ENCODE measurements at places on chromosomes 7 and 10.
A peak's percentile ranks its signal among the peaks of the same experiment; 100 is the strongest.

- no peak for DNase-seq
These were observed 215.1 kb downstream of the ADARB2 start for GRCh38 chr10:1522237-1522636.

DNA sequence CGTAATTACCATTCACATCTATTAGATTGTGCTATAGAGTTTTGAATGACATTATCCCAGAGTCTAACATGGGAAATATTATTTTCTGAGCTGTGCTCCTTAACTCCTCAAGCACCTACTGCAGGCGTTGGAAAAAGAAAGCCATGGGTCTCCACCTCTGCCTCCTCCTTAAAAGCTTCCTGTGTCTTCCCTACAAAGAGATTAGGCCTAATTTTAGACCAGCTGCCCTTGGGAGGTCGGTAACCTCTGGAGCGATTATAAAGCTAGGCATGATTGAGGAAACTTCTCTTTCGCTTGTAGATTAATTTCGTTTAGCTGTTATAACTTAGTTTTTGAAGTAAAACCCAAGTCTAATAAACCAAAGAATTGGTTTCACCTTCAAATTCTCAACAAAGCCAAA lies 75.2 kb downstream of the PLXDC2 start:
- DNase-seq: no peak

DNA sequence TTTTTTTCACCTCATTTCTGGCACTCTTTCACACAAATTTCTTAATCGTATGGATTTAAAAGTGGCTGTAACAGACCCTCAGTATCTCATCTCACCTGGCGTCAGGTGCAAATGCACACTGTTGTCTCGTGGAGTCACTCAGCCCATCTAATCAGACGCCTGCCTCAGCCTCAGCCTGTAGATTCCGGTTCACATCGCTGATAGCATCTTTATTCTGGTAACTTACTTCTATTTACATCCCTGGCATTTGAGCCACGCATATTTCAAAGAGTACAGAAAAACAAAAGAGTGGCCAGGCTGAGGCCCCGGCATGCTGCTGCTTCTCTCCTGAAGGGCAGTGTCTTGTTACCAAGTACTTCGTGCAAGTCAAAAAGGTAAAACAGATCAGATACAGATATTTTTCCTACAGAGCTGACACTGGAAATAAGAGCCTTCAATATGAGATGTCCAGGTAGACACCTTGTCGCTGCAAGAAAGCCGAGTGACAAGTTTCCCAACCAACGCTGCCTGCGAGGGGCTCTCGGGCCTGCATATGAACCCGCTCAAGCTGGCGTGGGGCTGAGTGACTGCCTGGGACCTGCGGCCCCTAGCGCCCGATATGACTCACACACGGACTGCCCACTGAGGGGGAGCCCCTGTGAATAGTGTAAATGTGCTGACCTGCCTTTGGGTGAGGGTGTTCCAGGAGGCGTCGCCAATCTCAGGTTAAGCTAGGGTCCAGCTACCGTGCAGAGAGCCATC lies 4.3 kb downstream of the VIPR2 start:
- DNase-seq: no peak

GRCh38 chr7:122652876-122653275 lies 46.0 kb downstream of the RNF133 start:
- DNase-seq: no peak

DNA sequence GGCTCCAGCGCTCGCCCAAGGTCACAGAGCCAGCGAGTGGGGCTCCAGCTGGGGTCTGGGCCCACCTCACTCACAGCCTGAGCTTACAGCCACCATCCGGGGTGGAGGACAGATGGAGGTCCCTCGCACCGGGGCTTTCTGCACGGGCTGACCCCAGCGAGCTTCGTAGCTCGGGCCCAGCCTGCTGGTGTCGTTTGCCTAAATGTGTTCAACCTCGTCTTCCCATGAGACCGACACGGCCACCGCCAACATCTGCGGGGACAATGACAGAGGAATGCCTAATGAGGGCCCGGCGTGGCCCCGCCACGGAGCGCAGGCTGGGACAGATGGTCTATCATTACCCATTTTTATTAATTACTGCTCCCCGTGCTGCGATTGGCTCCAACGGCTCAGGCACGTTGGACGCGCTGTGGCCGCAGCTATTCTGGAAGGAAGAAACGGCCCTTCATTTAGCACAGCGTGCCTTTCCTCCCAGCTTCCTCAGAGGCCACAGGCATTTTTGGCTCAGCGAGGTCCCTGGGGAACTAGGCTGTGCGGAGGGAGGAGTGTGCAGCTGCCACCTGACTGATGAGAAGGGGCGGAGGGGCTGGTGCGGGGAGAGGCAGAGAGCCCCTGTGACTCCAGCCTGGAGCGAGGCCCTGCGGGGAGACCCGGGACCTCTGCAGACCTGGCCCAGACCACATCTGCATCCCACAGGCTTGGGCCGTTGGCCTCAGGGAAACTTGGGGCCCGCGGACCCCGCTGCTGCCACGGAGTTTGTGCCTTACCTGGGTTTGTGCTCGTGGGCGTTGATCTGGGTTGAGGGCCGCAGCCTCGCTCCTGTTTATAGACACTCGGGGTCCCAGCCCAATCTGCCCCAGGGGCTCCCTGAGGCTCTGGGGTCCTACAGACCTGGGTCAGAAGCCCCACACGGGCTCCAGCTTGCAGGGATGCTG lies 22.9 kb upstream of the ELFN1 start:
- no peak for DNase-seq

GRCh38 chr10:68171539-68172080 lies 60.3 kb downstream of the ATOH7 start:
- DNase-seq: no peak

GRCh38 chr7:79820387-79820786 lies 314.2 kb upstream of the GNAI1 start:
- peak; percentile 45 for DNase-seq

- DNase-seq: no peak
These were observed 331.4 kb downstream of the PTPRN2 start for GRCh38 chr7:158256091-158256816.

GRCh38 chr10:130049987-130050386 lies 60.6 kb downstream of the C10orf143 start:
- no peak for DNase-seq

DNA sequence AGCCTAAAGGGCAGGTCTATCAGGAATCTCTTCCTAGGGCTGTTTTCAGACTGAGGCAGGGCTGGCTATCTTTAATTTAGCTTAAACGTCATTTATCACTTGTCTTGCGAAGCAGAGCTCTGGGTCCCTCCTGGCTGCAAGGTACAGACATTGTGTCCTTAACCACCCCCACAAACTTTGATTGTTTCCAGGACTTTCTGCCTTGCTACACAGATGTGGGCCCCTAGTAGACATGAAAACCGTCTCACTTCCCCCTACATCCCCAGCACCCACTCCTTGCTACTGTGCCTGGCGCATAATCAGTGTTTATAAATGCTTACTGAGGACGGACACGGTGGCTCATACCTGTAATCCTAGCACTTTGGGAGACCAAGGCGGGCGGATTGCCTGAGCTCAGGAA lies 54.5 kb downstream of the PIP4K2A start:
- no peak for DNase-seq

DNA sequence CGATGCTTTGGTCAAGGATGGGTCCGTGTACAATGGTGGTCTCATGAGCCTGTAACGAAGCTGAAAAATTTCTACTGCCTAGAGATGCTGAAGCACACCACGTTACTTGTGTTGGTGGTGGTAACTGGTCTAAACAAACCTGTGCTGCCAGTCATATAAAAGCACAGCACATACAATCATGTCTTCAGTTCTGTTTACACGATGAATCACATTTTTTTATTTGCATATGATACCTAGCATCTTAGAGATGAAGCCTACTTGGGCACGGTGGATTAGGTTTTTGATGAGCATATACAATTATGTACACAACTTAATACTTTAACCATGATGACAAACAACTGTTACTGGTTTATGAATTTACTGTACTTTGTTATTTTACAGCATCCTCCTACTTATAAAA lies 201.0 kb downstream of the ZMYND11 start:
- DNase-seq: no peak

DNA sequence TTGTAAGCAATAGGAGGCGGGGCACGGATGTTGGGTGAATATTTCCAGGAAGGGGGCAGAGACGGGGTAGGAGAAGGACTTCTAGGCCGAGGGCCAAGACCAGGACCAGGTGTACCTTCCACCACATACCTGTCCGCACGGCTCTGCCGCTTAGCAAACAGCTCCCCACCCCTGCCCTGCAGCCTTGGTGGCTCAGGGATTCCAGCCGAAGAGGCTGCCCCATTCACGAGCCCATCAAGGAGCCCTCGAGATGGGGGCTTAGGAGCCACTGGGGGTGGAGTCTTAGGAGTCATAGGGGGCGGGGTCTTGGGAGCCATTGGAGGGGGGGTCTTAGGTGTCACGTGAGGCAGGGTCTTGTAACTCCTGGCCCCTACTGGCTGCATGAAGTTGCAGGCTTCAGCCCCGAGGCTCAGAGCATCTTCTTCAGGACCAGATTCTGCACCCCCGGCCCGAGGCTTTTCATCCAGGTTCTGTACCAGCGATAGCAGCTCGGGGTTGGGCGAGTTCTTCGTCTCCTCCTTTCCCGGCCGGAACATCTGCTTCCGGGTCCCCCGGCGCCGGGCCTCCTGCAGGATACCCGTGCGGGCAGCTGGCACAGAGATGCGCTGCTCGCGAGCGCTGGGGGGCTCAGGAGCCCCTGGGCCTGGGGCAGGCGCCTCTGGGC lies 6.1 kb upstream of the MYOZ1 start:
- peak; percentile 39 for DNase-seq

- no peak for DNase-seq
These were observed 571 bp upstream of the PRKAR2B start for GRCh38 chr7:107043921-107044346.

DNA sequence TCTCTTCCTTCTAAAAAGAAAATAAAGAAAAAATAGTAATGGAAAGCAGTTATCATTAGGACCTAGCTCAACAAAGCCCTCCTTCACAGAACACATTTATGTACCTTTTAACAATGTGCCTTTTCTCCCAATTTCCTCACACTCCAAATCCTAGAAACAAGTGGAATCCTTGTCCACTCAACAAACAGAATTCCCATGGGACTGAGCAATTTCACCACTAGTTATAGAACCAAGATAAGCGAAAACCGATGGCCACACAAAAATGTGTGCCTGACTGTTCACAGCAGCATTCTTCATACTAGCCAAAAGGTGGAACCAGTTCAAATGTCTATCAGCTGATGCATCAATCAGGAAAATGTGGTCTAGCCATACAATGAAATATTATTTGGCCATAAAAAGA lies 17.3 kb downstream of the DCLRE1C start:
- DNase-seq: no peak

DNA sequence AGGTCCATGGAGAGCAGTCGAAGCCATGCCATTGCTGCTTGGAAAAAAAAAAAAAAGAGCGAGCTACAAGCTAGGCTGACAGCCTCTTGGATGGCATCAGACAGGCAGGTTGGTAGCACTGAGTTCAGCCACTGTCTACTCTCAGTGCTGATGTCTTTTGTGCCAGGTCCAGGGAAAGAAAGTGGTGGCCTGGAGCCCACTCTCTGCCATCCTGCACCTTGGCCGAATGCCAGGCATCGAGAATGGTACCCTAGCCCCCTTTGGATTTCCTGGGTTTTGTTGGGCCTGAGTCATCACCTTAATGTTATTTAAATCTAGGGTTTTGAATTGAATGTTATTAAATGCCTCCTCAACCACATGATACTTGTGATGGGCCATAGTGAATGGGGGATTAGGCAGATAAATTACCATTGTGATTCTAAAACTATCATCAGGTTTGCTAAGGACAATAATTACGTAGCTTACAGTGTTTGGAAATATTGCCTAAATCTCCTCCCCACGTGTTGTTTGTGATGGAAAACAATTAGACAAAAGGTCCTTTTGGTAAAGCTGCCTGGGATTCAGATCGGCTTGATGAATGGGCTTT lies 195.7 kb upstream of the GPR26 start:
- DNase-seq: no peak

- no peak for DNase-seq
These were observed at the start of gene PALD1 for GRCh38 chr10:70478191-70479164. Gene PALD1, plus strand, starts transcription at chr10:70478767. Its CDS starts 47,185 bp downstream, at chr10:70525952.

DNA sequence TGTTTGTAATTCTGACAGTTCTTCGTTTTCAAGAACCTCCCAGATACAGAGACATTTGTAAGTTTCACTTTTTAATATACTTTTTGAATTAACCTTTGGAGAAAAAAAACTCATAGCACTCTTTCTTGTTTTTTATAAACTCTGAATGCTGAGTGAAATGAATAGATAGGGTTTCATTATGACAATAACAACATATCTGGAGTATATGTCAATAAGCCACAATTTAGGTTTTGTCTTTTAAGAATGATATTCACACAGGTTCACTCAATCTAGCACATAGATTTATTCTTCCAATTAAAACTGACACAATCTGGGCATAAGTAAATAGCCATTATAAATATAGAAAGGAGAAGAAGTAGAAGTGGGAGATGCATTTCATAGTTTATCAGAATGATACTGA lies 21.7 kb downstream of the ABCA13 start:
- no peak for DNase-seq

DNA sequence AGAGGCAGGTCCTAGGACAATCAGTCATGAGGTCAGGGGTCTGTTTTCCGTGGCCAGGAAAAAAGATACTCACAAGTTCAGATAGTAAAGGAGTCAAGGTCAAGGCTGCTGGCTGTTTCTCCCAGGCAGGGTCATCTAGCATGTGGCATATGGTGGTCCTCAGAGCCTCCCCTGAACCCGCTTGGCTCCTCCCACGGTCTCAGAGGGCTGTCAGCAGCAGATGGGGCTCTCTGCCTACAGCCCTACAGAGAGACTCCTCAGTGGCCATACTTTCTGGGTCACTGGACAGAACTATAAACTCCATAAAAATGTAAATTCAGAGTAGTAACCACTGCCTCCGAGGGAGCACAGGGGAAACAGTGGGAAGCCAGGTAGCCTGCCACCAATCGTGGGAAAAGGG lies 11.3 kb upstream of the DRGX start:
- DNase-seq: no peak

DNA sequence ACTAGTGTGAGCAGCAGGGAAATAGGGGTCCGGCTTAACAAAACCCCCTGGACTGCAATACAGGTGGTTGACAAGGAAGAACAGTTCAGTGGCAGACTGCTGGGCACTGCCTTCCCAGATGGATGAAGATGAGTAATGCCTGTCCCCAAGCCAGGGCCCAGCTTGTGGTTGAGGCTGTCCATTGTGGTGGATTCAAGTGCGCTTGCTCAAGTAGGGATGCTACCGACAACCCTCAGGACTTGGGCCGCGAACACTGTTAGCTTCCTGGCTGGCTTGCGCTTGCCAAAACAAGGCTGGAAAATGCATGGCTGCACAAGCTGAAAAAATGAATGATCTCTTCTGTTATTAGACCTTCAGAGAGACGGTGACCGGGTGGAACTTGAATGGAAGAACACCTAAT lies 116.1 kb upstream of the ACBD5 start:
- no peak for DNase-seq

- peak; percentile 83 for DNase-seq
These were observed 43.2 kb downstream of the HTRA1 start for GRCh38 chr10:122504610-122504950.

- no peak for DNase-seq
These were observed 17.4 kb downstream of the TRIM8 start for GRCh38 chr10:102661658-102662028.

Measured in fibroblast of the conjunctiva (primary cell).